T-helper 2 cell treated with Interferon-gamma antibody and Interleukin-4, amounts not matched to agents 5 μg/mL and 100 μg/mL, for 36 hours (primary cell): ENCODE measurements at places on chromosomes 4 and X.

- no peak for DNase-seq
These were observed 297.3 kb upstream of the LCORL start for GRCh38 chr4:18318682-18319388.

DNA sequence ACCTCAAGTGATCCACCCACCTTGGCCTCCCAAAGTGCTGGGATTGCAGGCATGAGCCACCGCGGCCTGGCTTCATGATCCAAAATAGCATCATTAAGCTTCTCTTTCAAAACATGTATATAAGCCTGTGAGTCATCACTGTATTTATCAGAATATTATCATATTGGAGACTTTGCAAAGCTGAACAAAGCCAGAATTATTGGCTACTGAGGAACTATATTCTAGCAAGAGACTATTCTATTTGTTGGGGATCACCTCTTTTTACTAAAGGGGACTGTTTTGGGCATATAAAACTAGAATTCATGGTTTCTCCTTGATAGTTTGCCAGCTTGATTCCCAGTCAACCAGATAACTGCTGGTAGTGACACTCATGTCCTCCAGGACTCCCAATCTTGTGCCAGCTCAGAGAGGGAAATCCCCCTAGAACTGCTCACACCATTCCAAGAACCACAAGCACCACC is 40.1 kb downstream of the TET2 start:
- DNase-seq = no peak

DNA sequence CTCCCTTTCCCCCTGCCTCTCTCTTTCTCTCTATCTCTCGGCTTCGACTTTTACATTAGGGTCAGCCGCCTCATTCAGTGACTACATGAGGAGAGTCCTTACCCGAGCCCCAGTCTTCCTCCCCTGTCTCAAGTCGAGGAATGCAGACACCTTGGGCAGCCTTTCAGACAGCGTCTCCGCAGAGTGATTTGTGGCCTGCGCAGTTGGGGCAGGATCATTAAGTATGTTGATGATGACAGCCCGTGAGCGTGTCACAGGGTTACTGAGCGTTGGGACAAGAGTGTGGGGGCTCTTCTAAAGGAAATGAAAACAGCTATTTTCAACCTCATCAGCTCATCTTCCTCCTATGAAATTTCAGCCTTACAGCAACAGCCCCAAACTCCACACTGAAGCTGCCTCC is 312.1 kb upstream of the GATB start:
- no peak for DNase-seq

GRCh38 chr4:118835571-118836300 is at the start of gene SEC24D:
Gene SEC24D, minus strand, starts transcription at chr4:118836126. Its CDS starts 2,430 bp downstream, at chr4:118833696.
- DNase-seq = peak; percentile 90

DNA sequence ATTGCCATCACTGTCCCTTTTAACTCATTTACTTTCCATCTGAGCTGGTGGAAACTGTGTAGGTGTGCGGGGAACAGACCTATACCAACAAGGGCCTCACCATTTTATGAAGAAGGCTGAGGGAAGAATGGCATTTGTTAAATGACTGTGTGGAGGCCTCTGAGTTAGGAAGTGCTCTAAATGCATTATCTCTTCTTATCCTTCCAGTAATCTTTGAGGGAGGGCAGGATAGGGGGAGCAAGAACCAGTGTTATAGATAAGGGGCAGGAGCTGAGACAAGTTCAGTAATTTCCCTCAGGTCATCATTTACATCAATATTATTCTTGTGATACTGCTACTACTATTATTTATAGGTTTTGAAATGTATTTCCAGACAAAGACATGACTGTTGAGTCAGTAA is 122.4 kb upstream of the PDLIM3 start:
- no peak for DNase-seq

DNA sequence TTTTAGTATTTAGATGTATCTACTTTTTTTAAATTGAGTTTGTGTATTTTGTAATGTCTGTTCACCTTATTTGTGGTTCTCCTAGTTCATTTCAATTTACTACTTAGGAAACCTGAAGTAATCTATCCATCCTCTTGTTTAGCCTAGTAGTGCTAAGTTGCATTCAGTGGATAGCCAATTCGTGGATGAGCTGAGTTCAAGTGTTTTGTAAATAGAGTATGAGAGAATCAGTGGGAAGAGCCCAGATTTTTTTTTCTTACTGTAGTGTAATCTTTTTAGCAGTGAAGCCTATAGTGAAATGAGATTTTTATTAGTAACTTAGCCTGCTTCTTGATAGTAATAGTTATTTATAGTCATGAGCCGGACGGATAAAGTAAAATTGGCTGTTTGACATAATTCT is 21.7 kb downstream of the STAG2 start:
- DNase-seq = no peak

GRCh38 chr4:121690001-121690400 is 6.8 kb downstream of the ANXA5 start:
- DNase-seq = no peak

DNA sequence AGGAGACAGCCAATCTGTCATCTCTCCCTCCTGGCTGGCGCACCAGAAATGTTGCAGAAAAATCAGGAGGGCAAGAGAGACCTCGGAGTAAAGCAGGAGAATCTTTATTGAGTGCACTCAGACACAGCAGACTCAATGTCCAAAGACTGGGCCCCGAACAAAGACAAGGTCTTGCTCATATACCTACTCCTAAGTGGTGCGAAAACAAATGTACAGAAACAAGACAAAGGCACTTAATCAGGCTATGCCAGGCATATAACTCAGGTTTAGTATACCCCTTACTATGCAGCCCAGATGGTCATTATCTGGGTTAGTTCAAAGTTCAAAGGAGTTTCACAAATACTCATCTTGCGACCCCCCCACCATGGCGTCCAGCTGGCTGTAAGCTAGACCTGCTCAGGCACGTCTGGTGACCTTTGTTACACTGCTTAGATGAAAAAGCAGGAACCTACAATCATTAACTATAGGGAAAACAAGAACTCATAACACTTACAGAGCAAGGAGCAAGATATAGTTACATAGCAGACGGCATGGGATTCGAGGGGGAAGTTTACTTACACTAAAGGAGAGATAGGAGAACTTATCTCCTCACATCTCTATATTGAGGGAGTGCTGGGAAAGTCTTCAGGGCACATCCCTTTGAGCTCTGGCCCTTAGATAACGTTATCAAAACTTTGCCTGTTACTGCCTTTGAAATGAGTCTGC is 27.5 kb downstream of the SULT1E1 start:
- no peak for DNase-seq

DNA sequence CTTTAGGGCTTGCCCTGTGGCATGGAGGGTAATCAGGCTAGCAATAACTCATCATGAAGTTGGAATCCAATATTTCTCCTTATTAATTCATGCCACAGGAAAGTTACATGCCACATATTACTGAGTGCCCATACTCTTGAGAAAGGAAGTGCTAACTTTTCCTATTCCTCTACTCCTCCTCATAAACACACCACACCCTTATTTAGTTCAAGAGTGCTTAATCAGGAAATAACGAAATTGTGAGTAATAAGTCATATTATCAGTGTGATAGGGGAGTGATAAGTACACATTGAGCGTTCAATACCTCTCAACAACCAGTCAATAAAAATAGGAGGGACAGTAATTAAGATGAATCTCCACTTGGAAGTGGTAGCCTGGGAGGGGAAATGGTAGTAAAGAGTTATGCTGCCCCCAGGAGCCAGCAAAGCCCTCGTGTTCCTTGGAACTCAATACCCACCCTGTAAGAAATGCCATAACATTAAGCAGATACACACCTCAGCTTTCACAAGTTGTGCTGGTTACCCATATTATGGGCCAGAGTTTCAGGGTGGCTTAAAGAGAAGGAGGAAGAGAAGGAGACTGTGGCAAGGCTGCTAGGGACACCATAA is 410.0 kb upstream of the NR3C2 start:
- no peak for DNase-seq

- DNase-seq = no peak
These were observed 136.6 kb downstream of the FBXW7 start for GRCh38 chr4:152399246-152399645.

DNA sequence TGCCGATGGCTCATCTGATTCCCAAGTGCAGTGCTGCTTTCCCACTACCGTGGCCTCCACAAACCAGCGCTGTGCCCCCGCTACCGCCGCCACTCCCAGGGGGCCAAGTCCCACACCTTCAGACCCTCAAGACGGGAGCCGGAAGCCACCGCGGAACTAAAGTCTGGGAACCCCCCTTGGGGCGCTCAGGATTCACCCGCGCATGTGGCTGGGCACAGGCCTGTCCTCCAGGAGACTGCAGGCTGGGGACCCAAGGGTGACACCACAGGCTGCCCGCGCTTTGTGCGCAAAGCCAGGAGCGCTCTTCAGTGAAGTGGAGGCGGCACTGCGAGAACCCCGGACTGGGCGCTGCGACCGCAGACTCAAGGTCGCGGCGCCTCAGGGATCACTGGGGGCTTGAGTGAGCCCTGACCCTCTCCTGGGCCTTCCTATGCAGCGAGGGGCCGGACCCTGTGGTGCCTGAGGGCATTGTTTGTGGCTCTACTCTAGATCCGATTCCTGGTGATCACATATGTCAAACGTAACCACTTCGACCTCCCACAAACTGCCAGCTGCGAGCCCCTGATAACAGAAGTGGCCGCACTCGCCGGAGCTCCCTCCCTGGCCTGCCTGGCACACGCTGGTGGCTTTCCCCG is 20.4 kb upstream of the TBC1D14 start:
- no peak for DNase-seq

GRCh38 chrX:115324194-115324593 is 34.7 kb downstream of the LUZP4 start:
- DNase-seq = no peak

DNA sequence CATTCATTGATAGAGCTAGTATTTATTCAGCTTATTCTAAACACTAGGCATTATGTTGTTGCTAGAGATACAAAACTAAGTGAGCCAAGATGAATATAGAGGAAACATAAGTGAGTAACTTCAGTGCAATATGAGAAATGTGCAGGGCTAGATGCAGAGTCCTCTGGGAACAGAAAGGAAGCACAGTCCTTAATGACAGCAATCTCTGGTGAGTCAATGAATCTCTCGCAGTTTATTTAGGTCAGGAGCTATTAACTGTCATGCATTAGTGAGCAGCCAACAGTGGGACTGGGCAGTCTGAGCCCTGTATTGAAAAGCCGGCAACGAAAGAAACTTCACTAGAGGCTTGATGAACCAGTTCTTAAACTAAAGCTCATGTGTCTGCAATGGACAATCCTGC is 598.1 kb upstream of the MAGEB2 start:
- DNase-seq = no peak

DNA sequence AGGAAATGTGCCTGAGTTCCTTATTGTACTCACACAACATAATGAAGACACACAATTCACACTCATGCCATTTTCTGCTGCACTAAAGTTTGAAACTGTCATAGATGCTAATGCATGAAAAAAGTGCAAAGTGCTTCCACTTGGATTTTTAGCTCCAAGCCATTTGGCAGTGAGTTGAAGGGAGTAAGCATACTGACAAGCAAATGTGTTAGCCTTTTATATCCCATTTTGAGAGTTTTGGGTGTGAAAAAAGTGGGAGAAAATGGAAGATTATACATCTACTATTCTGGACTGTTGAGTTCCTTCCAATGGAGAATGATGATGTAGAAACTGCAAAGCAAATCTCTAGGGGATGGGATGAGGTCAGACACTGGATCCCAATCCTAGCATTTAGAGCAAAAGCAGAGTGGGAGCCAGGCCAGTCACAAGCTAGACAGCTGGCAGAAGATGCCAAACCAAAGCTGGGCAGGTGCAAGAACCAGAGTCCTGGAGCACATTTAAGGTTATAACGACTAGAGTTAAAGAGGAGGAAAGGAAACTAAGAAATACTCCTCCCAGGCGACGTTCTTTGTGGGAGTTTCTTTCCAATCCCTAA is 216.8 kb downstream of the FBXO8 start:
- DNase-seq = no peak

GRCh38 chrX:153703036-153703370 is 15.3 kb downstream of the SLC6A8 start:
- DNase-seq = no peak

DNA sequence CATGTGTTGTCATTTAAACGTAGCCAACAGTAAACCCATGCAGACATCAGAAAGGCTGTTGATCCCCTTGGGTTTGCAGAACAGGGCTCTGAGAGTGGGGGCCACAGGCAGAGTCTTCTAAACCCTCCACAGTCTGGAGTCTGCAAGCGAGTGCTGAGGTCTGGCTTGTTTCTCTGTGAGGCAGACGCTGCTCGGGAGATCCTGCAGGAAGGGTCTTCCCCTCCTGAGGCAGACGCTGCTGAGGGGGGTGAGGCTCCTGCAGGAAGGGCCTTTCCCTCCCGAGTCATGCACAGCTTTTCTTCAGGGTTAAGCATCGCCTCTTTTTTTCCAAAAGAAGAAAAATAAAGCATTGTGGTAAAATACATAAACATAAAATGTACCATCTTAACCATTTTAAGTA is 17.1 kb upstream of the PDE6B start:
- DNase-seq = no peak

DNA sequence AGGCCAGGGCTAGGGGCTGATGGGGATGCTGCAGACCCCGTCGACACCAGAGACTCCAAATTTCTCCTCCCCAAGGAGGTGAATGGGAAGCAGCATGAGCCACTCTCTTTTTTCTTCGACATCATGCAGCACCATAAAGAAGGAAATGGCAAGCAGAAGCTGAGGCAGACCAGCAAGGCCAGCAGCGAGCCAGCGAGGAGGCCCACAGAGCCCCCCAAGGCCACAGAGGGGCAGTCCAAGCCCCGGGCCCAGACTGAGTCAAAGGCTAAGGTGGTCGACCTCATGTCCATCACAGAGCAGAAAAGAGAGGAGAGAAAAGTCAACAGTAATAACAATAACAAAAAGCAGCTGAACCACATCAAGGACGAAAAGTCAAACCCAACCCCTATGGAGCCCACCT is 56.1 kb downstream of the TNIP2 start:
- DNase-seq = no peak

DNA sequence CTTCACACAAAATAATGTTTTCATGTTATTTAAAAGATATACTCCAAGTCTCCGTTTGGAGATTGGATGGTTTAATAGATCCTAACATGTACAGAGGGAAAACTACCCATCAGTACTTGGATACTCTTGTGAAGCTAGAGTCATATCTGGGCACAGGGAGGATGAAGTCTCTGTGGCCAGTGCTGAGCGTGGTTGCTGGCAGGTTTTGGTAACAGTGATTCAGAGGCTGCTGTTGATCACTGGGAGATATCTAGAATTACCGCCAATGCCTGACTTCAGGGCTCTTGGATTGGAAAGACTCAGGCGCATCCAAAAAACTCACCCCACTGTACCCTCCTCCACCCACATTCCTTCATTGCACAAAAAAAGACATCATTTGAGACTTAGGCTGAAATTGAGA is 107.2 kb upstream of the PGRMC2 start:
- DNase-seq = no peak
